ENCODE measurements at places on chromosomes 4 and X. TPM values are rescaled to one million over a fixed set of nuclear protein-coding genes. Genes with fewer than 3 reads are reported as not detected.

PAGE1 gene
- not detected for polyA plus RNA-seq

ARMCX4 gene
- 32.8 TPM for polyA plus RNA-seq

RPA4 gene
- polyA plus RNA-seq, result not detected

SMIM14 gene
- polyA plus RNA-seq, result 35.1 TPM

HHIP gene
- polyA plus RNA-seq, result 2.2 TPM

CTAG1B gene
- polyA plus RNA-seq, result not detected

UCP1 gene
- polyA plus RNA-seq, result 0.15 TPM

TLR6 gene
- polyA plus RNA-seq, result 0.61 TPM

MAGEA8 gene
- polyA plus RNA-seq, result 0.29 TPM

- no peak for DNase-seq
Observed at GRCh38 chr4:100804576-100805360, 286.9 kb upstream of the EMCN start.

GRCh38 chrX:139299309-139299708 lies 231.2 kb upstream of the F9 start:
- no peak for DNase-seq

DNA sequence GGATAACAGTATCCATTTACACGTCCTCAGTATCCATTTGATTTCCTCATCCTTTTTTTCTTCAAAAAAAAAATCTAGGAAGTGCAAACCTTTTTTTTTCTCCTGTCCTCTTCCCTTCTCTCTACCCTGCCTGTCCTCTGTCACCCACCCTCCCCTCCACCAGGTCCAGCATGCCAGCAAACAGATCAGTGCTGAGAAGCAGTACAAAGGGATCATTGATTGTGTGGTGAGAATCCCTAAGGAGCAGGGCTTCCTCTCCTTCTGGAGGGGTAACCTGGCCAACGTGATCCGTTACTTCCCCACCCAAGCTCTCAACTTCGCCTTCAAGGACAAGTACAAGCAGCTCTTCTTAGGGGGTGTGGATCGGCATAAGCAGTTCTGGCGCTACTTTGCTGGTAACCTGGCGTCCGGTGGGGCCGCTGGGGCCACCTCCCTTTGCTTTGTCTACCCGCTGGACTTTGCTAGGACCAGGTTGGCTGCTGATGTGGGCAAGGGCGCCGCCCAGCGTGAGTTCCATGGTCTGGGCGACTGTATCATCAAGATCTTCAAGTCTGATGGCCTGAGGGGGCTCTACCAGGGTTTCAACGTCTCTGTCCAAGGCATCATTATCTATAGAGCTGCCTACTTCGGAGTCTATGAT lies 1.7 kb downstream of the SLC25A4 start:
- no peak for DNase-seq

- DNase-seq, result no peak
Observed at GRCh38 chr4:118923891-118924290, 35.2 kb downstream of the SYNPO2 start.

DNA sequence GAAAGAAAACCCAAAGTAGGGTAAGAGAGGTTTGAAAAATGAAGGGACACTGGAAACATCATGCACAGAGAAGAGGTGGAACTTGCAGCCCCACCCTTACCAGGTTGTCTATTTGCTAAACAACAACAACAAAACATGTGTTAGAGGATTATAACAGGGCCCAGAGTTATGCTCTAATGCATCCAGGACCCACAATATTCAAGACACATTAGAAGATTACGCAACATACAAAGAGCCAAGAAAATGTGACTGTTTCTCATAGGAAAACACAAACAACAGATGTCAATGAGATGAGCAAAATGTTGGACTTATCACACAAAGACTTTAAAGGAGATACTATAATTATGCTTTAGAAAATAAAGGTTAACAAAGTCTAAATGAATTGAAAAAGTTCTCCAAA lies 128.5 kb downstream of the LRBA start:
- DNase-seq, result no peak

DNA sequence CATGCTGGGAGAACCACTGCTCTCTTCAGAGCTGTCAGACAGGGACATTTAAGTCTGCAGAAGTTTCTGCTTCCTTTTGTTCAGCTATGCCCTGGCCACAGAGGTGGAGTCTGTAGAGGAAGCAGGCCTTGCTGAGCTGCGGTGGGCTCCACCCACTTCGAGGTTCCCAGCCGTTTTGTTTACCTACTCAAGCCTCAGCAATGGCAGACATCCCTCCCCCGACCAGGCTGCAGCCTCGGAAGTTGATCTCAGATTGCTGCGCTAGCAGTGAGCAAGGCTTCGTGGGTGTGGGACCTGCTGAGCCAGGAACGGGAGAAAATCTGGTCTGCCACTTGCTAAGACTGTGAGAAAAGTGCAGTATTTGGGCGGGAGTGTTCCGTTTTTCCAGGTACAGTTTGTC lies 118.9 kb downstream of the SLC10A6 start:
- DNase-seq, result no peak

DNA sequence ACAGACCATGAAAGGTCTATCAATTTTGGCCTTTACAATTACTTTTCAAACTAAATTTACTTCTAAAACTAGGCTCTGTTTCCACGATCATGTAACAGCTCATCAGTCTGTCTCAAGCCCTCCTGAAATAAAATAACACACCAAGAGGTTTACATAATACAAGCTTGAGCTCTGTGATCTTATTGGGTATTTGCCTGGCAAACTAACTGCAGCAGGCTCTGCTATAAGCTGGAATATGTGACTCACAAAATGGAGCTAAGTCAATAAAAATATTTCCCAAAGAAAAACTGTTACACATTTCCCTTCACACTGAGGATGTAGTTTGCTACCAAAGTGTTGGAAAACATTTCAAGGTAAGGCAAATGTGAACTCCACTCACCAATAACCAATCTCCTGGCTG lies 94.7 kb upstream of the GPM6B start:
- DNase-seq, result no peak

DNA sequence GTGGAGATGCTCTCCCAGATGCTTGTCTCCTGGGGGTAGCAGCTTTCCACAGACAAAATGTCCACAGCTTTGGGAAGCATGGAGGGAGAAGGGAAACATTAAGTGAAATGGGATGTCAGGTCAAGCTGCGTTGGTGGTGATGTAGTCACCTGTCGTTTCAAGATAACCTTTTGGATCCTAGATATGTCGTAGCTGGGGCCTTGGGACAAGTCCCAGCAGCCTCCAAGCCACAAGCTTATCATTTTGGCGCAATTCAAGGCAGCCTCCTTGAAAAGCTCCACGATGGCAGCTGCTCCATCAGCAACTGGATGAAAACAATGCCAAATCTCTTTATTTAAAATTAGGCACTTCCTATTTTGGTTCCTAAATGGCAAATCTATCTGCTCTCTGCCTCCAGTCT lies 52.0 kb downstream of the RTL9 start:
- DNase-seq, result no peak

DNA sequence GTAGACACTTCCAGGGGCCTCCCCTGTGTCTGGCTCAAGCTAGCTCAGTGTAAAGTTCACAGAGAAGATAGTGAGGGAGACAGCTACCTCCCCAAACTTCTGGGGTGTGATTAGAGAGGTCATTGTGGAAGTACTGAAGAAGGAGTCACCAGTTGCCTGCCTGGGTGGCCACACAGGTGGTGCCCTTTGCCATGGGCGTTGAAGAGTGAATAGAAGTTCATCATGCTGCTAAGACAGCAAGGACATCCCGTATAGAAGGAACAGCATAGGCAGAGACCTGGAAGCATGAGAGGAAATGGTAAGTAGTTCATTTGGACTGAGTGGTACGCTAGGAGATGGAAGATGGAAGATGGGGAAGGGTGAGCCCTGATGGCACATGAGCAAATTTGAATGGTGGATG lies 110.1 kb downstream of the PJA1 start:
- DNase-seq, result no peak

- DNase-seq, result no peak
Observed at GRCh38 chr4:123345137-123345934, 51.3 kb upstream of the SPRY1 start.

GRCh38 chr4:4659871-4660651 lies 118.2 kb upstream of the STX18 start:
- DNase-seq, result no peak

DNA sequence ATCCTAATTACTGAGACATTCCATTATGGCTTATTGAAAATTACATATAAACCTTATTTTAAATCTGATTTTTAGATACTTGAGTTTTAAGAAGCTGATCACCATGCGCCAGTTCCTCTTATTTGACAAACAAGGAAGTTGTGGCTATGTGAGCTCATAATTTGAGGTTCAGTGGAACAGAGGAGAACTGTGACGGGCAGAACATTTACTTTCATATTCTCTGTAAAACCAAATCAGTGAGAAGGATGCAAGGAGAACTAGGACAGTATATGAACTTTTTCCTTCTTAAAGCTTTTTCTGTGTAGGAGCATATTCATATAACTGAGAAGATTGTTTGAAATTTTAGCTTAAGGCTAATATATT lies 25.3 kb downstream of the STIM2 start:
- DNase-seq, result no peak

GRCh38 chr4:53541577-53542206 lies 49.6 kb downstream of the LNX1 start:
- peak; percentile 28 for DNase-seq

- no peak for DNase-seq
Observed at GRCh38 chr4:72319601-72320021, 249.4 kb downstream of the ADAMTS3 start.

DNA sequence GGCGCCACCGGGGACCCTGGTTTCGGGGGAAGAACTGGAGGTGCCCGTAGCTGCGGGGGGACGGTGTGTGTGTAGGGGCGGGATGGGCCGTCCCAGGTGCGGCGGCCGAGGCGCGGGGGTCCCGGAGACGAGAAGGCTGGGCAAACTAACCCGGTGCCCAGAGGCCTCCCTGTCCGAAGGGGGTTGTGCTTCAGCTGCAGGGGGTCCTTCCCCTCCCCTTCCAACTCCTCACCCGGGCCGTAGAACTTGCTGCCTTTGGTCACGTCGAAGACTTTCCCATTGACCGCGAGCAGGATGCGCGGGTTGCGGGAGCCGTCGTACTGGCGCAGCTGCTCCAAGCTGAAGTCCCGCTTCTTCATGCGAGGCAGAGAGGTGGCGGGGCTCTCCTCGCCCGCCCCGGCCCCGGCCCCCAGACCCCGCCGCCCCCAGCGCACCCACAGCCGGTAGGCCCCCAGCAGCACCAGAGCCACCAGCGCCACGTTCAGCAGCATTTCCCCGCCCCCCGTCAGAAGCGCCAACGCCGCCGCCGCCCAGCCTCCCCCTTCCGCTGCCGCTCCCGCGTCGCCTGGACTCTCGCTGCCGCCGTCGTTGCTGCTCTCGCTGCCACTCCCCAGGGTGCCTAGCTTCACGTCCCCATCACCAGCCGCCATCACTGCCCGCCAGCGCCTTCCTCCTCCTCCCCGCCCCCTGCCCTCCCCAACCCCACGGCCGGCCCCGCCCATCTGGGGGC lies at the start of gene PGRMC2:
Gene PGRMC2 (minus strand): TSS at position 673 of the 730 bp plus-strand sequence. CDS start 23 bp downstream, at position 650.
- peak; percentile 36 for DNase-seq

- no peak for DNase-seq
Observed at GRCh38 chrX:30653415-30654131, at the start of gene GK. TSS of gene GK (plus strand) at chrX:30653423. CDS start at chrX:30653538, 115 bp downstream.

GRCh38 chr4:1871471-1872021 lies 353 bp downstream of the NSD2 start:
- DNase-seq, result no peak

DNA sequence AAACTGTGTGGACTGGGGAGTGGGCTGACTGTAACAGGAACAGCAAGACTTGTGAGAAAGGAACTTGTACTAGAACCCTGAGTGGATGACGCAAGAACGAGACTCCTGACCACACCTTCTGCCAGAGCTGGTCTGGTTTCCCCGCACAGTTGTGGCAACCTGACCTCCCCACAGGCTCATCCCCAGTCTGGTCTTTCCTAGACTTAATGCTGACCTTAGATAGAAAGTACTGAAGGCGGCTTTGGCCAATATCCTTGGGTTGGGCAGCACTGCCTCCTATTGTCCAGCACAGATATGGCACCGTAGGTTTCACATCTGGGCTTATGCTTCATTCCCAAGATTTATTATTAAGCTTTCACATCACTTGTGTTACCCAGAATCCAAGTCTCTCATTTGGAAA lies 137.8 kb upstream of the FRG1 start:
- no peak for DNase-seq

GRCh38 chr4:84862064-84862463 lies 104.4 kb downstream of the WDFY3 start:
- no peak for DNase-seq

- DNase-seq, result no peak
Observed at GRCh38 chr4:71300964-71301363, 37.9 kb upstream of the SLC4A4 start.

DNA sequence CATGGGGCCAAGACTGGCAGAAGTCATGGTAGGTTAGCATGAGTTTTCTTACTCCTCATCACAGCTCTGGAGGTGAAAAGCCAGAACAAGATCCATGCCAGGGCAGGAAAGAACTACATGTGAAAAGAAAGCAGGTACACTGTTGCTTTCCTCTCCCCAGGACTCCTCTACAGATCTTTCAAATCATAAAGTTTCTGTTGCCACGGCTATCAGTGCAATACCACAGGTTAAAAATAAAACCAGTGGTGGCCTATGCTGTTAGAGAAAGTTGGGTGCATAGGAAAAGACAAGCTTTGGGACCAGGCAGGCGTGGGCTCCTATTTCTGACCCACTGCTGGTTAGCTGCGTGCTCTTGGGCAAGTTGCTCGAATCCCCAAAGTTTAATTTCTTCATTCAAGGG lies 81.4 kb downstream of the SH3RF1 start:
- DNase-seq, result no peak

GRCh38 chr4:117623326-117623725 lies 411.0 kb upstream of the NDST3 start:
- no peak for DNase-seq

All from renal pelvis (tissue), 12 donors.